Daoy (cell line): ENCODE measurements at places on chromosomes 11 and 22. TPM values are rescaled to one million over a fixed set of nuclear protein-coding genes. Genes with fewer than 3 reads are reported as not detected.

C11orf42 gene
- total RNA-seq: not detected in 2 replicates

CEND1 gene
- total RNA-seq: 0.51 and 1.2 TPM in 2 replicates

SIK2 gene
- 4.7 and 4.9 TPM in 2 replicates for total RNA-seq

LMO1 gene
- 2.1 TPM in 1 of 2 replicates, not detected in the other for total RNA-seq

CYTH4 gene
- 1.7 and 8.2 TPM in 2 replicates for total RNA-seq

ABTB2 gene
- total RNA-seq: 9.3 and 11.4 TPM in 2 replicates

DAGLA gene
- total RNA-seq: 0.65 and 0.91 TPM in 2 replicates

MRGPRX3 gene
- not detected in 2 replicates for total RNA-seq
